ENCODE measurements at places on chromosomes 6 and 20.

GRCh38 chr6:45442716-45443115, 65.0 kb upstream of the SUPT3H start:
- no peak for DNase-seq

DNA sequence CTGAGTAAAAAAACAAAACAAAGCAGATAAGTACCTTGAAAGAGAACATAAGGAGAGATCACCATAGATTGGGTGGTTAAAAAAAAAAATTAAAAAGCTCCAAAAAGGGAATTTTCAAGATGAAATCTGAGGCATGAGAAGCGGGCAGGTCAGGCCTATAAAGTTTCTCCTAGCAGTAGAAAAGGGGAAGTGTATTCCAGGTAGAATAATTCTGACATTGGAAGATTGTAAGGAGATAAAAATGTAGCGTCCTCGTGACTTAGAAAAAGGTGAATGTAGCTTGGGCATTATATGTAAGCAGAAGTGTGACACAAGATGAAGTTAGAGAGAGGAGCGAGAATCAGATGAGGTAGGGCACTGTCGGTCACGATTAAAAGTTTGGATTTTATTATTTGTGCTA, 9.1 kb upstream of the ADGRB3 start:
- DNase-seq = no peak

GRCh38 chr20:10447028-10447427, 11.9 kb downstream of the SLX4IP start:
- DNase-seq = no peak

DNA sequence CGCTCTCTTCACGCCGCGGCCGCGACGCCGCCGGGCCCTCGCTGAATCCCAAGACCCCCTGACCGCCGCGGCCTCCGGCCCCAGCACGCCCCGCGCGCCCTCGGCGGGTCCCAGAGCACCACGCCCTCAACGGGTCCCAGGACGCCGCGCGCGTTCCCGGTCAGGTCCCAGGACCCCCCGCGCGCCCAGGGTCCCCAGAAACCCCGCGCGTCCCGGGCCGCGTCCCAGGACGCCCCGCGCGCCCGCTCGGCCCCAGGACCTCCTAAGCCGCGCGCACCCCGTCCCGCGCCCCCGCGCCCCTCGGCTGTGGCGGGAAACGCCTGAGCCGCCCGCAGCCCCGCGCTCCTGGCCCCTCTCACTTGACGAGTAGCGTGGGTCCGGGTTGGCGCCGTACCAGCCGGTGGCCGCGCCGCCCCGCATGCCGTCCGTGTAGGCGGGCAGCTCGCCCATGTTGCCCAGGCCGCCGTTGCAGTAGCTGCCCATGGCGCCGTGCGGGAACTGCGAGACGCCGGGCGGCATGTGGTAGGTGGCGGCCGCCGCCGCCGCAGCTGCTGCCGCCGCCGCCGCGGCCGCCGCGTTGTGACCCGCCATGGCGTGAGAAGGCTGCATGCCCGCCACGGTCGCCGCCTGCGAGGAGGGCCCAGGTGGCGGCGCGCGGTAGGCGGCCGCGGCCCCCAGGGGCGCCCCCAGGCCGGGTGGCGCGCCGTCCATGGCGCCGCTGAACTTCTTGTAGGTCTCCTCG, 556 bp downstream of the NKX2-4 start:
- no peak for DNase-seq

GRCh38 chr20:48335308-48336050, 492.3 kb downstream of the PREX1 start:
- no peak for DNase-seq

DNA sequence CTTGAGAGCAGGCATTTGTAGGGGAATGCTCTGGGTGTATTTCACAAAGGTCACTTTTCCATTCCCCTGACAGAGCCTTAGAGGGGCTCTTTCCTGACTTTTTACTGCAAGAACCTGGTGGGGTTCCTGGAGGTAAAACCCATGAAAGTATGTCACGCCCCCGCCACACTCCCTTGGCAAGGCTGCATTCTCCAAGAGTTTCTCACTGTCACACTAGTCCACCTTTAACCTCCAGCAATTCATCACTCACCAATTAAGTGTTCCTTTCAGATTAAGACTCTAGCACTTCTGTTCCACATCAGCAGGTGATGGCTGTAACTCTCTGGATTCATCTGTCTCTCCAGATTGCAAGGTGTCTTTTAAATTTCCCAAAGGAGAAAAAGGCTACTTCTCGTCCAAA, 32.7 kb upstream of the NKX2-4 start:
- no peak for DNase-seq

DNA sequence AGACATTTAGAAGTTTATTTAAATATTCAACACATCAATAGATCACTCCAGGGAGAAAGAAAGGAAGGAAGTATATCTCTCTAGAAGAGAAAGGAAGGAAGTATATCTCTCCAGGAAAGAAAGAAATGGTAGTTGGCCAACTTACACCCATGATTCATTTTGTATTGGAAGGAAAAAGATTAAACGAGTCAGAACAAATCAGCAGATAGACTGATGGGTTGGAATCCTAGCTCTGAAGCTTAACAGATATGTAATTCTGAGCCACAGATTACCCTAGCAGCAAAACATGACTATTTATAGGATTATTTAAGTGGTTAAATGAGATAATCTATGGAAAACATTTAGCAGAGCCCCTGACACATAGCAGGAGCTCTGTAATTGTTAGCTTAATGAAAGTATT, 27.1 kb downstream of the COL12A1 start:
- no peak for DNase-seq

GRCh38 chr6:38846844-38847243, 131.7 kb downstream of the DNAH8 start:
- DNase-seq = no peak

DNA sequence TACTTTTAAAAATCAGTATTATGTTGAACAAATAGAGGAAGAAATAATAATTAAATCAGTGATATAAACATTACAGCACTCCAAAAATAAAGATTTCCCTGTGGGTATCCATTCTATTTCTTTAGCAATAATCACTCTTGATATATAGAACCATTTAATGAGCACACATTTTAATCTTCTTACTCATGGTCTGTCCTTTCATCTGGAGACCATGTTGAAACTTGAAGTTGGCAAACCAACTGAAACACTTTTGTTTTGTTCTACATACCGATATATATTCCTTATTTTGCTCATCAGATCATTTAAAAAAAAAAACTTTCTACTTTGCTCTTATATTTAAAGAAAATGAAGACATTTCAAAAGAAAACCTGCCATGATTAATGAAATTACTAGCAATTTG, 13.4 kb downstream of the C6orf58 start:
- DNase-seq = no peak

DNA sequence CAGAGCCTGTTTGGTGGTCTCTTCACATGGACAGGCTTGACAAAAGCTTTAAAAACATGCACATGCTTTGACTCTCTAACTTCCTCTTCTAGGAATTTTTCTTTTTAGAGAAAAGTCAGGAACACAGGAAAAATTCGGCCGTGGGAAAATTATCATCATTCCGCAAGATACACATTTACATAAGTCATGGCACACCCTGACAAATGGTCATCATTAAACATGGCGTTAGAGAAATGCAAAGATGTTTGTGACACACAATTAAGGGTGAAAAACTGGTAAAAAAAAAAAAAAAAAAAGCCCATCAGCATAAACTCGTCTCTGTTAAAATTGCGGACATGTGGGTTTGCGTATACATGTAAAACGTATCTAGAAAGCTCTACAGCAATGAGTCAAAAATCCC, 134.2 kb upstream of the AGPAT4 start:
- DNase-seq = no peak

DNA sequence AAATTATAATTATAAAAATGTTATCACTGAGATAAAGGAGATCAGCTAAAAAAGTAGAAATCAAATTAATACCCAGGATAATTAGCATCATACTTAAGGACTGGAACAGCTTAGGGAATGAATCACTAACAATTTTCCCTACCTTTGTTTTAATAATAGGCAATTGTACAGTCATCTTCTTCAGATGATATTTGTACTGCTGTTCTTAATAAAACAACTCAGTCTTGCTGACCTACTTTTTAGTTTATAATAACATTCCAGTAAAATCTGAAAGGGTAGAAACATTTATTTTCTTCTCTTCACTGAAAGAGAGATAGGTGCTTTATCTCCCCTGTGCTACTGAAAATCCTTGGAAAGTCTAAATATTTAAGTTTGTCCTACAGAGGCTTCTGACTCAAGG, 271.2 kb upstream of the THEMIS start:
- no peak for DNase-seq

GRCh38 chr6:76418560-76419223, 346.2 kb upstream of the IMPG1 start:
- DNase-seq = no peak

GRCh38 chr20:22800129-22800528, 215.8 kb upstream of the FOXA2 start:
- no peak for DNase-seq

GRCh38 chr20:60056407-60057122, 98.3 kb downstream of the CDH26 start:
- DNase-seq = no peak
